ENCODE measurements at places on chromosomes 7 and 10.

DNA sequence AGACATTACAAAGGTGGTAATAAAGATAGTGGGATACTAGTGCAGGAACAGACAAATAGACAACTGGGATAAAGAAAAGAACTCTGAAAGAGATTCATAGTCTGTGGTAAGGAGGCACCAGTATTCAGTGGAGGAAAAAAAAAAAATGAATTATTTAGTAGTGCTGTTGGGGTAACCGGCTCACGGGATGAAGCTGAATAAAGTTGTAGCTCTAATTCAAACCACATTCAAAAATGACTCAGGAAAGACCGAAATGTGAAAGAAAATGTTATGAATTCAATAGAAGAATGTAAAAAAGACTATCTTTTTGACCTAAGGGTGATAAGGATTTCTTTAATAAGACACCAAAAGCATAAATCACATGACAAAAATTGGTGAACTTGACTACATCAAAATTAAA is 83.1 kb upstream of the HABP2 start:
- no peak for DNase-seq

DNA sequence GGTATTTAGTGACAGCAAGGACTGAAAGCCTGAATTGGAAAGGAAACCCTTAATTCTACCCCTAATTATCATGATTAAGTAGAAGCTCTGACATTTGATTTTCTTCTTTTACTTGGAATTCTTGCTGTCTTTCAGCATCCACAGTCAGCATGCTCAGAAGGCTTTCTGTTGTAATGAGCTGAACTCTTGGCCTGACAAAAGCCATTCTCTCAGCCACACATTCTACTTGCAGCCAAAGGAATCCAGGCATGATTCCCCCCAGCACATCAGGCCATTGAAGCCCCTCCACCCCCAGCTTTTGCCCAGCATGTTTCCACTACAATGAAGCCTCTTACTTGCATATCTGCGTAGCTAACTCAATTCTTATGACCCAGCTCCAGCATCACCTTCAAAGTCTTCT is 94.3 kb upstream of the FRMD4A start:
- DNase-seq: no peak

DNA sequence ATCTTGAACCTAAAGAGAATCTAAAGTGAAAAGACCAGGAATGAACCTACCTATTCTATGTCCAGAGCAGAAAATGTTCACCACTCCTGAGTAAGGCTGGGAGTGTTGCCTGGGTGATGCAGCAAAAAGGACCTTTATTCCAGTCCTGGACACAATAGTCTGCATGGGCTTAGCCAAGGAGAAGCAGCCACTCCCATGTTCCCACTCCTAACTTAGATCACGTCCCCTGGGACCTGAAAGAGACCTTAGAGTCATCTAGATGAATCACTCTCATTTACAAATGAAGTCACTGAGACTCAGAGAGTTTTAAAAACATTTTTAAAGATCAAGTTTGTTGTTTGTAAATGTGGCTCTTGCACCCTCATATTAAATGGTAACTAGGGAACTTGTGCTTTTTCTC is 763.4 kb downstream of the KCNMA1 start:
- DNase-seq: peak; percentile 8

DNA sequence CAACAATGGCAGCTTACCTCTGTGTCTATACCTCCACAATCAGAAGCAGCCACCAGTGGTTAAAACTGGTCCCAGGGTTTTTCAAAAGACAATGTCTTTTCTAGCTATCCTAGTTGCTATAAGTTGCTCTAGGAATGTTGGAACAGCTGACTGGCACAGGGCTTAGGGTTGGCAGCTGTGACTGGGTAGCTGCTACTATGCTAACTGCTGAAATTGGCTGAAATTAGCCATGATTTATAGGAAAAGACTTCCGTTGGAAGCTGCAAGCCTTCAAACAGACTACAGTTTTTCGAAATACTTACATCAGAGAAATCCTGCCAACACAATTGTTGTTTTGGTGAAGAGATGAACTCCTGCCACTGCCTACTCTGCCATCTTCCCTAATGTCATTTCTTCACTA is 102.3 kb downstream of the MKX start:
- no peak for DNase-seq

GRCh38 chr10:70247360-70247759 is 14.1 kb upstream of the PPA1 start:
- DNase-seq: no peak

GRCh38 chr10:102449321-102450123 is 1.8 kb downstream of the C10orf95 start:
- DNase-seq: no peak

DNA sequence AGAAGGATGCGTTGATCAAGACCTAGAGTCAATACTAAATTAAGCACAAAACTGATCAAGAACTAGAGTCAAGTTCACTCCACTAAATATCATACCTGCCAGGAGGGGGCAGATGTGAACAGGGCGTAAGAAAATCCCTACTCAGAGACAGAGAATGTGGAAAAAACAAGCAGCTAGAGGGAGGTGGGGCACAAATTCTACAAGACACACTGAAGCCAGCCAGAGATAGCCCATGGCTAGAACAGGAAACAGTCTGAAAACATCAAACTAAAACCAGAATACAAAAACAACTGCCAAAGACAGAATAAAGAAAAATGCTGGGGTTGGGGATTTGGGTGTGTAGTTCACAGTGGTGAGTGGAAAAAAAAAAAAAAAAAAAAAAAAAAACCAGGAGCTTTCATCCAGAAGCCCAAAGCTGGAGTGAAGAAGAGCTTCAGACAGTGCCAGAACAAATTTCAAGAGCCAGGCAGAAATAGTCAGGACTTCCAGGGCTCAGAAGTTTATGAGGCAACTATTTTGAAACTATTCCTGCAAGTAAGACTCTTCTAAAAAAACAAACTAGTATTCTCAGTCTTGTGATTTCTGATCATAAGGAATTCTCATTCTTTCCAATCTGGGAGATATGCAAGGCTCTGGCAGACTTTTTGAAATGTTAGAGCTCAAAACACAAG is 118.3 kb downstream of the CCDC71L start:
- DNase-seq: peak; percentile 7

GRCh38 chr7:75565132-75565837 is 73.2 kb downstream of the SPDYE5 start:
- peak; percentile 48 for DNase-seq

DNA sequence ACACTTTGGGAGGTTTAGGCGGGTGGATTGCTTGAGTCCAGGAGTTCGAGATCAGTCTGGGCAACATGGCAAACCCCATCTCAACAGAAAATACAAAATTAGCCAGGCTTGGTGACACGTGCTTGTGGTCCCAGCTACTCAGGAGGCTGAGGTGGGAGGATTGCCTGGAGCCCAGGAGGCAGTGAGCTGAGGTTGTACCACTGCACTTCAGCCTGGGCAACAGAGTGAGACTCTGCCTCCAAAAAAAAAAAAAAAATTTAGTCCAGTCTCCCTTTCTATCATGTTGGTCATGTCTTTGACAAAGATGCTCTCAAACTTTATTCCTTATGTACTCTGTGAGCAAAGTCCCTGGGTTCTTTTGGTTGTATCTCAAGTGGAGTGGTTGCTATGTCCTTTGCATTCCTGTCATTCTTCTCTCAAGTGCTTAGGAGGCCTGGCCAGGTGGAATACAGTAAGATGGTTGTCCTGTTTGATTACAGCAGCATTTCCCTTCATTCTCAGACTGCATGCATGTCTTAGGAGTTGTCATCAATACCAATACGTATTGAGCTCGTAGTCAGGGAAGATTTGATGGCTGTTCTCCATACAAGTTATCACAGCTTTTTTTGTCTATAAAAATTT is 85.7 kb downstream of the MMRN2 start:
- DNase-seq: no peak

DNA sequence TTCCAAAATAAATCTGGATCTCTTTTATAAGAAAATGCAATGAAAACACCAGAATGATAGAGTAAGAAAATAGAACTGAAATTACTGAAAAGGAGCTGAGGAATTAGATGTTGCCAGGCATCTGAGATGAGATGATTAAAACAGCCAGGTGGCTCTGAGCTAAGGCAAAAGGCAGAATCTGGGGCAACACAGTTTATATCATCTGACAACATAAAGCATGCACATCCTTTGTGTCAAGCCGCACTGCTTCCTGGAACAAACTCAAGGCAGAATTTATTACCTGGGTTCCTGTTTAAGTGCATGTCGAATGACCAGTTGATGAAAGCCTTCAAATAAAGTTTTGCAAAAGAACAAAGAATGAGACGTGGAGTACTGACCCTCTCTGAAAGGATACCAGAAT is 247.0 kb downstream of the SNX10 start:
- no peak for DNase-seq

GRCh38 chr7:108908456-108908855 is 338.8 kb downstream of the DNAJB9 start:
- DNase-seq: no peak

DNA sequence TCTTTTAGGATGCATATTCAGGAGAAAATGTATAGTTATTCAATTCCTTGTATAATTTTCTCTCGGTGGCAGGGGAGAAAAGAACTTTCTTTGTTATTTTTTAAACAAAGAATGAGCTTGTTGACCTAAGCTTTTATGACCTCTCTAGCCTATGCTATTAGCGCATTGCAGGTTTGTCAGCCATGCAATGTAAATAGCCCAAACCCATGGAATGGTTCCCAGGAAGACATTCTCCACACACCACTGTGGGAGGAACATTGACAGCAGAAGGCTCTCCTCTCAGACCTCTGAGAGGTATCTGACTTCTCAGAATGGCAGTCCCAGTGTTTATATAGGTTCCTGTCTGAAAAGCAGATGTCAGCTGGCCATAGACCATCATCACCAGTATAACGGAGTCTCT is 19.6 kb upstream of the AGBL3 start:
- DNase-seq: no peak

DNA sequence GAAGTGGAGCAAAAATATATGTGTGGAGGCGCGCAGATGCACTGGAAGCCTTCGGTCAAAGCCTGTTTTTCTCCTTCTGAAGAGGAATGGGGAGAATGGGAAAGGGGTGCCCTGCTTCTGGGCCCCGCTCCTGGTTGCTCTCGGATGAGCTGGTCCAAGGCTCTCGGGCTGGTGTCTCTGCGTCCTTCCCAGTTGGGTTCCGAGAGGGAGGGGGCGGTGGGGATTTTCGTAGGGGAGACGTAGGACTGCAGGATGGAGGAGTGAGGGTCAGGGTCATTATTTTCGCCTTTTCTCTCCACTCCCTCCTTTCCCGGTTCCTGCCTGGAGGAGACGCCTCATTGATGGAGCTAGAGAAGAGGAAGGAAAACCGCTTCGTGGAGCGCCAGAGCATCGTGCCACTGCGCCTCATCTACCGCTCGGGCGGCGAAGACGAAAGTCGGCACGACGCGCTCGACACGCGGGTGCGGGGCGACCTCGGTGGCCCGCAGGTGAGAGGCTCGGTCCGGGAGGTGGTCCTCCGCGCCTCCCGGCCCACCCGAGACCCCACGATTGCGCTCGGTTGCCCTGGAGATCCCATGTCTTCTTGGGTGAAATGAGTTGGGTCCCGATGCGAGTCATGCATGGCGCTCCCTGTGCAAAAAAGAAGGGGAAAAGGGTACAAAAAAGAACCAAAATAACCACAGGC is 790 bp downstream of the ADAM22 start:
- DNase-seq: peak; percentile 23

DNA sequence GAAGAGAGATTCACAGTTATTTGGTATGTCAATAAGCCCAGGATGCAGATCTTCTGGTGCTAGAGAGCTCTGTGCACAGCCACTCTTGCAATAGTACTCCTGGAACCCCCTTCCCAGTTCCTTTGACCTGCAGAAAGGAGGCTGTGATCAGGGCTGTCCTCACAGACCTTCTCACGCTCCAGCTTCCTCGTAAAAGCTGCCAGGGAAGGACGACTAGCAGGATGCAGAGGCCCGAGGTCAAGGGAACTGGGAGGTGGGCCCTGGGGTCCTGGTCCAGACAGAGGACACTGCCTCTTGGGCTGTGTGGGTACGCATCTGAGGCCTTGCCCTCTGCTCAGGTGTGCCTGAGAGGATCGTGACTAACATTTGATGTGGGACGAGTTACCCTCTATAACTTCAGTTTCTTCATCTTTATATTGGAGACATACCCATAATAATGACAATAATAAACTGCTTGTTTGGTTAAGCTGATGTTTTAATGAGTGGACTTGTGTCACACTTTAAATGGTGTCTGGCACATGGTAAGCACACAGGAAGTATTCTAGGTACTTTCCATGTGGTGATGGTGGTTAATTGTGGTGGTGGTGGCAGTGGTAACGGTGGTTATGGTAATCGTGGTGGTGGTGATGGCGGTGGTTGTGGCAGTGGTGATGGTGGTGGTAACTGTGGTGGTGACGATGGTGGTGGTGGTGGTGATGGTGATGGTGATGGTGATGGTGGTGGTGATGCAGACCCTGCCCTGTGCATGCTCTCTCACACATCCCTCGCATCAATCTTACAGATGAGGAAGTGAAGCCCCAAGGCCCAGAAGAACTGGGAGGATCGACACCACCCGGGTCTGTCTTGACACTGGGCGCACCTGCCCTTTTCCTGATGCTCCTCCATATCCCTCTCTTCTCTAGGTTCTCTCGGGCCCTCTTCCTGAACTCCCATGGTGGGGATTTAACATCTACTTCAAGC is 235.2 kb upstream of the GRB10 start:
- no peak for DNase-seq

GRCh38 chr7:102097601-102098161 is 189.0 kb upstream of the SH2B2 start:
- no peak for DNase-seq

DNA sequence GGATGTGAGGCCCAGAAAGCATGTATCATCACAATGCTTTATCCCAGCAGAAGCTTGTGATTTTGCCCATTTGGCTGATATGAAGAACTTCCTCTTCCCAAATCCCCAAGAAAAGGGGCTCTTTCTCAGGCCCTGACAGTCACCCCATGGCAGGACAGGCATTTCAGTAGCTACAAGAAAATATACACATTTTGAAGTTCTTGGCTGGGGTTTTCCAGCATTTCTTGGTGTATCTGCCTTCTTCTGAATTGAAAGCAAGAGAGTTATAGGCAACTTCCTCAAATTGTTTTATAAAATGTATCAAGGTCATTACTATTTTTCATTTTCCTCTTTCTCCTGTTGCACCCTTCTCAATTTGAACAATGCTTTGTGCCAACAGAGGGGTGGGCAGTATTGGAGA is 63.3 kb upstream of the PDLIM1 start:
- DNase-seq: no peak

DNA sequence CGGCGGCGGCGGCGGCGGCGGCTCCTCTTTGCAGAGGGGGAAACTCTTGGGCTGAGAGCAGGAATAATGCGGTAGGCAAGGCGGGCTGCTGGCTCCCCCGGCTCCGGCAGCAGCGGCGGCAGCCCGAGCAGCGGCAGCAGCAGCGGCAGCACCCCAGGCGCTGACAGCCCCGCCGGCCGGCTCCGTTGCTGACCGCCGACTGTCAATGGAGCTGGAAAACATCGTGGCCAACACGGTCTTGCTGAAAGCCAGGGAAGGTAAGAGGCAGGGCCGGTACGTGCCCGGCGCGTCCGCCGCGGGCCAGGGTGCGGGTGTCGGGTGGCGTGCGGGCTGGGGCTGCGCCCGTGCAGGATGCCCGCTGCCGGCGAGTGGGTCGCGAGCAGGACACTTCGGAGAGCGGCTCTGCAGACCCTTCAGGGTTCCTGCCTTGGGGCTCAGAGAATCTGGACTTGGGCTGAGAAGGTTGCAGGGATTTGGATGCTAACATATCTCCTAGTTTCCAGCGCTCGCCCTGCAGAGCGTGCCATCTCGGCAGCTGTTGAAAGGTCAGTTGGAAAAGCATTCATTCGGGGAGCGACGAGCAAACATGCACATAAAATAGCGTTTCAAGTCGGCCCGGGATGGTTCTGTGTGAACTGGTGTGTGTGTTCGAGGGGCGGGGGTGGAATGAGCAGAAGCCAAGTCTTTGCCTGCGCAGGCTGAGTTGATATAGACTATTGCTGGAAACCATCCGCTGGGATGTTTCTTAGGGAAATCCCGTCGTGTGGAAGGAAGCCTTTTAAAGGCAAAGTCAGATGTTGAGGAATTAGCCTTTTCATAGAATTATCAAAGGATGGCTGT is 562 bp downstream of the GRK5 start:
- DNase-seq: peak; percentile 40

All from T1000 (cell line).